ENCODE measurements at places on chromosomes 4 and X.

DNA sequence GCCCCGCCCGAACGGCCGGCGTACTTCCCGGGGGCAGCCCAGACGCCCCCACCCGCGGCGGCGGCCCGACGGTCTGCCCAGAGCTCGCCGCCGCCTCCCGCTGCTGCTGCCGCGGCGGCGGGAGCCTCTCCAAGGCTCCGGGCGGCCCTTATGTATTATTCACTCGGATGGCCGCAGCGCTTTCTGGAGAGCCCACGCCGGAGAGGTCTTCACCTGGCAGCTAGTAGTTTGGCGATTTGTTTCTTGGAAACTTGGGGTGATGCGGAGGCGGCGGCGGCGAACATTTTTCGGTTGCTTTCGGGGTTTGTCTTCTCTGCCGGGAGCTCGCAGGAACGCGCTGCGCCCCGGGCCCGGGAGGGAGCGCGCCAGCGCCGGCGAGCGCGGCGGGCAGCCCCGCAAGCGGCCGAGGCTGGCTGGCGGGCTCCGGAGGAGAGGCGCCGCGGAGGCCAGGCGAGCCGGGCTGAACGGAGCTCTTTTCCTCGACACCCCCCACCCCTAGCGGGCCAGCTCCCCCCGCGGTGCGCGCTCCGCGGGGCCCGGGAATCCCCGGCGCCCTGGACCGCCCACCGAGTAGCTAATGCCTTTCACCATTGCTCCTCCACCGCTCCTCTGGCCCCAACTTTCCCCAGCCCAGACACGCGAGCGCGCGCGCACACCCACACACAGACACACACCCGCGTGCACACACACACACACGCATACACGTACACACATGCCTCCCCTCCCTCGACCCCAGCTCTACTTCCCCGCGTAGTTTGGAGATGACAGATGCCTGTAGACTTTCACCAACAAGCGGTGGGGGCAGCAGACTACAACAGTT is 113.5 kb downstream of the DHX15 start:
- peak; percentile 10 for DNase-seq

DNA sequence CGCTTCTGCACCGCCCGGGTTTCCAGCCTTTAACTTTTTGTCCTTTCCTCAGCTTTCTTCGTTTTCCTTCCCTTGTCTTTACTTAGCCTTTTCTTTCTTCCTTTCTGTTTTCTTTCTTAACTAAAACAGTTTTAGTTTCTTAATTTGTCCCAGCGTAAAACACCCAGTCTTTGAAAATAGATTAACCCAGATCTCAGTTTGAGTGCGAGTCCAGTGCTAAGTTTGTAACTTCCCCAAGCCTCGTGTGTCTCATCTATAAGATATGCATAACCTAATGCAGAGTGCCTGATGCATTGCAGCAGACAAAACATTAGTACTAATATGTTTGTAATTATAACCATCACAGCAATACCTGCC is 460 bp upstream of the GEMIN8 start:
- DNase-seq, result no peak

- DNase-seq, result no peak
These were observed 16.4 kb downstream of the ZNF732 start for GRCh38 chr4:288891-289290.

DNA sequence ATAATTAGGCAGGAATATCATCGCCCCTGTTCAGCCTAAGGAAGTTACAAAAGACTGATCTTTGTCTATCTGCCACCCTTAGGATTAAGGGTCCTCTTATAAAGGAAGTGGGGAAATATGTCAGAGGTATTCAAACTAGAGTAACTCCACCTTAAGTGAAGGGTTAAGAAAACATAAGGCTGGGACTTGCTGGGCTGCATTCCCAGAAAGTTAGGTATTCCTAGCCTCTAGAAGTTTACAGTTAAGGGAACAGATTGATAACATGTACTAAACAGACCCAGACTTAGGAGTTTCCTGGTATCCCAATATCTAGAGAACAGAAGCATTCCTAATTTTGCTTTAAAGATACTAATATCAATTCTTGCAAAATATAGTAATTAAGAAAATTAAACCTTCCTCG is 6.0 kb downstream of the CXCL2 start:
- DNase-seq, result no peak

DNA sequence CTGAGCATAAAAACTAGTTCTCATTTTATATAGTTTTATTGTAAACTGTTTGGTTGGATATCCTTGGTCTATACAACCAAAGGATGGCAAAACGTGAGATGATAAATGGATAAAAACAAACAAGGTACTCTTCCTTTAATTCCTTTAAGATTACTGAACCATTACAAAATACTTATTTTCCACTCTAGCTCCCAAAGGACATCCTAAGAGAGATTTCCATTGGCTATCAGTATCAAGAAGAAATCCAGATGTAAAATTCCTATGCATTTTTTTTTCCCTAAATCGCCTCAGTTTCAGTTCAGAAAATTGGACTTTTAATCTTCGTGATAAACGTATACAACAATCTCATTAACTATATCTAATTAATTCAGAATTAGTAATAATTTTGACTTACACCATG is 2.3 kb downstream of the FBXL5 start:
- no peak for DNase-seq

GRCh38 chr4:42396752-42397634 is at the start of gene SHISA3:
Gene SHISA3, plus strand, starts transcription at chr4:42397488. Its CDS starts 569 bp downstream, at chr4:42398057.
- DNase-seq, result peak; percentile 43

- DNase-seq, result no peak
These were observed 288.6 kb upstream of the NR3C2 start for GRCh38 chr4:148730766-148731165.

- no peak for DNase-seq
These were observed 25.2 kb upstream of the FGFR3 start for GRCh38 chr4:1767770-1768366.

DNA sequence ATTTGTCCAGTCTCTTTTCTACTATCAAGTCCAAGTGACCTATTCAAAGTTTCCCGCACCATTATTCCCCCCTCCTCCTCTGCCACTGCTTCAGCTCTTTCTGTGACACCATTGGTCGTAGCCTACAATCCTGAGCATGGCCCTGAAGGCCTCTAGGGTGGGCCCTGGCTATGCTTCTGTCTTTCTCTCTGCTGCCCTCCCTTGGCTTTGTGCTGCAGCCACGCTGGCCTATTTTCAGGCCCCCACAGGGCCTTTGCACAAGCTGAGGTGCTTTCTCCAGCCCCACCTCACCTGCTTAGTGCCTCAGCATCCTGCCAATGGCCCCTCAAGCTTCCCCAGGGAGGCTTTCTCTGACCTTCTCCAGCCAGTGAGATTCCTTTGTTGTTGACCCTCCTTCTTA is 156.5 kb downstream of the NHS start:
- no peak for DNase-seq

- DNase-seq, result no peak
These were observed 14.7 kb downstream of the ATXN3L start for GRCh38 chrX:13305108-13305507.

GRCh38 chr4:47945930-47946726 is 31.7 kb upstream of the NFXL1 start:
- DNase-seq, result no peak

DNA sequence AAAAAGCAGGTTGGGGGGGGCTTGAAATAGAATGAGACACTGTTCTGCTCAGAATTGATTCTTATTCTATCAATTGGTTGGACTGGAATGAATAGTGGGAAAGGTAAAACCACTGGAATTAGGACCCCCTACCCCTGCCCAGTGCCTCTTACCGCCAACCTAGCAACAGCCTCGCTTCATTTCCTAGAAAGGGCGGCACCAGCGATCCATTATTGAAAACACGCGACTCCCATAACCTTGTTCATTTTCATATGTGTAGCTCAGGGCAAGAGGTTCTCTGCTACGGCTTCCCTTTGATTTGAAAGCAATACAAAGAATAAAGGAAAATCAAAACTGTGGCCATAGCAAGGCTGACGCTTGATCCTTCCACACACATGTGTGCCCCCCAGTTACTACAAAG is 33.7 kb downstream of the IDS start:
- no peak for DNase-seq

- no peak for DNase-seq
These were observed 682.0 kb downstream of the KCTD8 start for GRCh38 chr4:43766648-43767047.

DNA sequence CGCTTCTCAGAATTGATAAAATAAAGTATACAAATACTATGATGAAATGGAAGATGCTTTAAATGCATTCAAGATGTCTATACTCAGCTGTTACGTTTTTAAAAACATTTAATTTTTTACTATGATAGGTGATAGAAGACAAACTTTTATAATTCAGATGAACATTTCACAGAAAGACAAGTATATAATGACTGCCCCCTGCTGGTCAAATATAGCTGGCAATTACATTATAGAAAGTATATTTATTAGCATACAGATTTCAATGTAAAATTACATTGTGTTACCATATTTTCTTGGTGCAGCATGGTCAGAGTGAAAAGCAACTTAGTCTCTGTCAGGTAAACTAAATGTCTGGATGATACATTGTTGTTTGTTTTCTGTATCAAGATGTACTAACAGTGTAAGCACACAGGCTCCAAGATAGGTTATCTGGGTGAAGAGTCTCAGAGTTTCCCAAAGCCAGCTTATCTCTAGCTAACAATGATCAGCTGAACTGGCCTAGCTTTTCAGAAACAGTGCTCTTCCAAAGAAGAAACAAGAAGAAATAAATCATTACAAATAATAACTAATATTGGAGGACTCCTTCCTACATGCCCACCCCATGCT is 54.1 kb downstream of the SRPX start:
- DNase-seq, result peak; percentile 40

DNA sequence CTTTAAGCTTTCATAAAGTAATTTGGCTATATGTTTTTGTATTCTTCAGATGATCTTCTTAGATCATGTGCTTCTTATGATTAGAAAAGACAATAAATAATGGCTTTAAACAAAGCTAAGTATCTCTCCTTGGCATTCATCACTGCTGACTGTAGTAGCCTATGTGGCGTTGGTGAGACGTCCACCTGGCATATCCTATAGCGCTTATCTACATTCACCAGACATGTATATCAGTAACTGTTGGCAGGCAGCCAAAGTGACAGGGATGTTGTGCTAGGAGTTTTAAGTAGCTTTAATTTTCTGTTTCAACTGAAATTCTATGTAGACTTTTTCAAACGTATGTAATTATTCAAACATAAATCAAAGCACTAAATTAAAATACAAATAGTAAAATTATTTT is 276.4 kb downstream of the IL15 start:
- no peak for DNase-seq

DNA sequence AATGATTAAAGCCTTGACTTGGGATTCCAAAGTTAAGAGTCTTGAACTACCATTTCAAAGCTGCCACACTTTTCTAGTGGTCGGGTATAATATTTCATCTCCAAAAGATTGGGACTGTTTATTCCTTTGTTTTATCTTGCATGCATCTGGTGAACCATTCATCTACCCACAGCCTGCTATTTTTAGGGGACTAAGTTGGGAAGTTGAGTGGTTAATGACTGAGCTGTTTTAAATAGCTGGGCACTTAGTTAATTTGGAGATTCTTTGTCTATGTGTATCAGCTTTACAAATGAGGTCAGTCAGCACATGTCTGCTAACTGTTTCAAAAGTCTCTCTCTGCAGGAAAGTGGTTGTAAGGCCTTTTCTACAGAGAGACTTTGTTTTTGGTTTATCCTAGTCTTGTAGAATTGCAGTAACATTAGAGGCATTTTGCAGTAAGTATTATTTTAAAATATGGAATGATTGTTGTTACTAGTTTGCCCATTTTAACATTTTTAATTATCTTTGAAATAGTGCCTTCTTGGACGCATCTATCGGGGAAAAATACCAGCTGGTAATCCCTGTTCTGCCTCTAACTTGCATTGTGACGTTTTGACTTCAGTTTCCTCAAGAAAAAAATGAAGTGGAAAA is 8.2 kb downstream of the BMP2K start:
- DNase-seq, result no peak

DNA sequence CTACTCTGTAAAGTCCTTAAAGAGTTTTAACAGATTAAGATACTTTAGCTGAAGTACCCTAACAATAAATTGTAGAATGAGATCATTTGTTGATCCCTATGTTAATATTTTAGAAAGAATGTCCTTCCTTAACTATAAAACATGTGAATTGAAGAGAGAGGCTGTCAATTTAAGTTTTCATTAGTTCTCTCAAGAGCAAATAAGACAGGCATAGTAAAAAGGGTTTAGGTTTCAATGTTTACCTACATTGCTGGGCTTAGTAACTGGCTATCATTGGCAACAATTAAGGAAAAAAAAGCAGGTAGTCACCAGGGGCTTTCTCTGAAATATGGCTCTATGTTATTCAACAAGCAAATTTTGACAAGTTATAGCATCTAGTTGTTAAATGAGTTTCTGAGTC is 91.5 kb downstream of the ATRX start:
- DNase-seq, result no peak

GRCh38 chr4:60911127-60911526 is 289.0 kb upstream of the ADGRL3 start:
- DNase-seq, result no peak

- no peak for DNase-seq
These were observed 57.2 kb downstream of the FBXW7 start for GRCh38 chr4:152478461-152479237.

- DNase-seq, result peak; percentile 29
These were observed 79.6 kb downstream of the COMMD8 start for GRCh38 chr4:47383829-47384427.

- no peak for DNase-seq
These were observed 36.7 kb downstream of the PSAPL1 start for GRCh38 chr4:7398104-7398423.

GRCh38 chr4:121860121-121860520 is 10.2 kb downstream of the BBS7 start:
- DNase-seq, result no peak

DNA sequence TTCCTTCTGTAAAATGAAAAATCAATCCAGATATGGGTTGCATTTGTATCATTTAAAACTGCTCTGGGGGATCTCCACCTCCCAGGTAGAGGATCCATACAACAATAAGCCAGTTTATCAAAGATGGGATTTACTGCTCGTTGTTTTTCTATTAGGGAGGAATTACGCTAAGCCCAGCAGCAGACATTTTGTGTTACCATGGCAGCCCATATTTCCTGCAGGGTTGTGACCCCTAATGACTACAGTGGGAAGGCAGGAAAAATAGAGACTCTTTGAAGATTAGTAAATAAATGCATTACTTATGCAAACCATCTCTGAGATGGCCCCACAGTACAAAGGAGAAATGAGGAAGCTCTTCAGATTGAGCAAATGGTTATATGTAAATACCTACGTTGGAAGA is 253.4 kb upstream of the GPR101 start:
- no peak for DNase-seq

DNA sequence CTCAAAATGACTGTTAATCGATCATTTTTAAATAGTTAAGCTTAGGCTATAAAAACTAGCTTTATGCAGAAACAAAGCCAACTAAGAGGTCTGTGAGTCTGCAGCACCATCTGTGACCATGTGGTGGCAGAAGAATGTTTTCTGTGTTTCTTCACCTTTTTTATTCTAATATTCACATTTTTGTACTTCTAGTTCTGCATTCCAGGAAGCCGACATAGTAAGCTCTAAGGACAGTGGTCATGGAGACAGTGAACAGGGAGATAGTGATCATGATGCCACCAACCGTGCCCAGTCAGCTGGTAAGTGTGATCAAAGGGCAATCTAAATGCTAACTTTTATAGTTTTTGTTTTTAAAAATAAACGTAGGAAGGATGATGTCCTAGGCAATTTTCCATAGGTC is 5.6 kb downstream of the PCDH10 start:
- no peak for DNase-seq

- DNase-seq, result no peak
These were observed 121.3 kb downstream of the IDS start for GRCh38 chrX:149383852-149384251.

- DNase-seq, result no peak
These were observed 202.0 kb downstream of the DHX15 start for GRCh38 chr4:24382381-24382780.
